Fibroblast of skin of abdomen (primary cell): ENCODE measurements at places on chromosomes 7 and 10.

DNA sequence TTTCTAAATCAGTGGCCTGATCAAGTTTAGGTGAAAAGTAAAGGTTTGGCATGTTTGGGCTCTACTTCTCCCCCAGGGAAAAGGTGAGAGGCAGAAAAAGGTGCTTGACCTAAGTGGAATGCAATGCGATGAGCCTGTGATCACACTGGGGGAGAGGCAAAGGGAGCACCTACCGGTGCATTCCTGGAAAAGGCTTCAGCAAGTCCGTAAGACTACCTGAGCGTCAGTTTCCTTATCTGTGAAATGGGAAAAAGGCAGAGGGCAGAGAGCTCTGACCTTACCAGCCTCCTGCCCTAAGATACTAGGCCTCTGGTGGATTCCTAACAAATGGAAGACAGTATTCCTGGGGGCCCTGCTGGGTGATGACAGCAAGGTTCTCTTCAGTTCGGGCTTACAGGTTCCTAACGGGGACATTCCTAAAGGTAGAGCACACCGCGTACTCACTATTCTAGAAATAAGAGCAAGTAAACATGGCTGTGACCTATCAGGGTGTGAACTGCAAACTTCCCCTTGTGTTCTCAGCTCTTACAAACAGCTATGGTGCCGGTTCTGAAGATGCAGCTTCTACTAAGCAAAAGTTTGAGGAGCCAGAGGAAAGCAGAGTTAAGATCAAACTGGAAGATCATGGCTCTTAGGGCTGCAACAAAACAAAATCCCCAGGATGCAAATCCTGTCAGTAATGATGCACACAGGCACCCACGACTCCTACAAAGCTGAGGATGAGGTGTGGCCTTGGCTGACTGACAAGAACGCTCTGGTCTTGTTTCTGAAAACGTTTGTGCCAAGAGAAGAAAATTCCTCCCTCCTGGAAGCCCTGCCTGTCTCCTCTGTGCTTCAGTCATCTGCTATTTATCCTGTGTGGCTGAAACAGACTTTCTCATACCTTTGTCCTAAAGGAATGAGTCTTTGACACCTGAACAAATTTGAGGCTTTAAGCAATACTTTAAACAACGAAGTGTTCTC is 13.3 kb upstream of the ACSL5 start:
- DNase-seq, result peak; percentile 31

DNA sequence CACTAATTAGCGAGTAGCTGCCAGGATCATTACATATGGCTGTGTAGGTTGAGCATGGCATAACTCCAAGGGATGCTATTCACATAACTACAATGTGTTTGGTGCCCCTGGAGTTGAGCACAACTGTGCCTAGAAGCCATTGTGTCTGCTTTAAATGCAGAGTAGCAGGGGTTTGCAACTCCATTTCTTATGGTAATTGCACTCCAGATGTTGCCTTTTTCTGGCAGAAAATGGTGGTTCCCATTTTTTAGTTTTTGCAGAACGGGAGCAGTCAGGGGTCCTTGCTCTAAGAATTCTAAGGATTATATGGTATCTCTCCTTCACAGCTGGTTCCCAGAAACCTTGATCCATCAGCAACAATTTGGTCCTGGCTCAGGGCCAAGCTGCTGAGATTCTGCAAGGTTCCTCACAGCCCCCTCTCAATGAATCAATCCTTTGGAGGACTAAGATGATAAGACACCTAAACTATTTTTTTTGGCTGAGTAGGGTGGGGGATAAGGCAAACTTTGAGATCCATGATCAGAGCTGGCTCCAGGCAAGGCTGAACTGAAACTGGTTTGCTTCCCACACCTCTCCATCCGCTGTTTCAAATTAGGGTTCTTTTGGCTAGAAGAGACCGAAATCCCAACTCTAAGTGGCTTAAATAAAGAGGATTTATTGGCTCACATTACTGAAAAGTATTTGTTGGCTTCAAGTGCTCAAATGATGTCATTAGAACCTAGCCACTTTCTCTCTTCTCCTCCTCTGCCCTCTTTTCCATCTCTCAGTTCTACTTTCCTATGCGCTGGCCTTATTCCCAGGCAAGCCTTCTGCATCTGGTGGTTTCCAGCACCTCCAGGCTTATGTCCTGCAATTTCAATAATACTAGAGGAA is 97.5 kb upstream of the CCDC6 start:
- DNase-seq, result no peak

- peak; percentile 53 for DNase-seq
Measured at GRCh38 chr10:12909836-12910185, 91.7 kb downstream of the CCDC3 start.

DNA sequence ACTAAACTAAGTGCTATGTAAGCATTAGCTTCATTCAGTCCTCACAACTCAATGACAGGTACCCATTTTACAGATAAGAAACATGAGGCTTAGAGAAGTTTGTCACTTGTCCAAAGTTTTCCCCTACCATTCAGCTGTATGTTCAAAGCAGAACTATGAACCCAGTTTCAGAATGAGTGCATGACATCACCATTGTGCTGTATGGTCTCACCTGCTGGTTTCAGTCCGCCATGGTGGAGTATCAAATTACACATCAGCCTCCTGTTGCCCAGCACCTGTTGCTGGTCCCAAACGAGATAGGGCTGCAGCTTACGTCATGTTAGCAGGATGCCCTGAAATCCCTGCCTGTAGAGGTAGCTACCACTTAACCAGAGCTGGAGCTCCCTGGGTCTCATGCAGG is 95.0 kb downstream of the DYNC1I1 start:
- no peak for DNase-seq

DNA sequence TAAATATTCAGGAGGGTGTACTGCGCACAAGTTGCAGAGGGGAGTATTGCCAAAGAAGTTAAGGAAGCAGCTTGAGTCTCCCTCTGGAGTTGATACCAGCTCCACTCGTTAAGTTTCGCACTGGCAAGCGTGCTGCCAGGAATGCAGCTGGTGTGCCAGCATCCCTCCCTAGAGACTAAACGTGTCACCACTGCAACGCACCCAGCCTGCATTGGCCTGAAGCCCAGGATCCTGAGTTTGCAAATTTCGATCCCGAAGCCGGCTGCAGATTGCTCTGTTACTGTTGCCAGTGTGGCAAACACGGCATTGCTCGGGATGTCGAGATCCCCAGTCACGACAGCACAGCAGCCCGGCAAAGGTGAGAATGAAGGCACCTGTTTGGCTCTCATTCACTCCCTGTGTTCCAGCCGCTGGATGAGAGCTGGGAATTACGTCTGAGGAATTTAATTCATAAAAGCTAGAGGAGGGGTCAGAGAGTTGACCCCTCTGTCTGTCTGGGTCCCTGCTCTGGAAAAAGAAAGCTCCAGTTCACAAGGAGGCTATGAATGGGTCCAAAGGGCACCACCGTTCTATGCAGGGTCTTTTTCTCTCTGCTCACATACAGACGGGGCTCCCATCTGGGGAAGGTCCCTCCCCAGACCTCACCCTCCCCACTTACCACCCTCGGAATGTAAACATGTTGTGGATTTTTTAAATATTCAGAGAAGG is 61.0 kb downstream of the NRP1 start:
- DNase-seq, result peak; percentile 93

DNA sequence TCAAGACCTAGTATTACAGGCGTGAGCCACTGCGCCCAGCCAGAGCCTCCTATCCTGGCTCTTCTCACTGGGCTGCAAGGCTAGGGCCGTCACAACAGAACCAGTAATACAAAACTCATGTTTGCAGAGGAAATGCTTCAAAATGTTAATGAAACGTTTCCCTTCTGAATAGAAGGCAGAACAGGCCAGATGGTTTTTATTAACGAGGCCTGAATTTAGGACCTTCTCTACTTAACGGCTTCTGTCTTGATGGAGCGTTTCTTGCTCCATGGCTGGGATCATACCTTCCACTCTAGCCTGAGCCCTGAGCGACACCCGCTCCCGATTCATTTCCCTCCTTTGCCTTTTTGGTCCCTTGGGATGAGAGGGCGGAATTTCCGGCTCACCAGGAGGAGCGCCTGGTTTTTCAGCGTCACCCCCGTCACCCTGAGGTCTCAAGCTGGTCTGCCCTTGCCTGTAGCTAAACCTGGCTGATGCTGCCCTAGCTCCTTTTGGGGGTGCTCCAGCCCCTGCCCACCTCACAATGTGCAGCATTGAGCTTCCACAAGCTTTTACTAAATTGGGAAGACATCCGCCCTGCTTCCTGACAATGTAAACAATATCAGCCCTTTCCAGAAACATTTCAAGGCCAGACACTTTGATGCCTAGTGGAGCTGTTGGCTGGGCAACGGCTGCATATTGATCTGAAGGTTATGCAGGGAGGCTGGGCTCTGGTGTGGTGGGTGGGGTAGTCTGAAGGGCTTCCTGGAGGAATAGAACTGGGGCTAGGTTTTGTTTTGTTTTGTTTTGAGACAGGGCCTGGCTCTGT is 5.2 kb downstream of the CLIP2 start:
- peak; percentile 86 for DNase-seq

- DNase-seq, result no peak
Measured at GRCh38 chr7:96921231-96921630, 84.1 kb upstream of the DLX6 start.

GRCh38 chr7:19970514-19970913 is 197.1 kb upstream of the TMEM196 start:
- no peak for DNase-seq

GRCh38 chr10:58885146-58885545 is 291.3 kb upstream of the PHYHIPL start:
- DNase-seq, result no peak

DNA sequence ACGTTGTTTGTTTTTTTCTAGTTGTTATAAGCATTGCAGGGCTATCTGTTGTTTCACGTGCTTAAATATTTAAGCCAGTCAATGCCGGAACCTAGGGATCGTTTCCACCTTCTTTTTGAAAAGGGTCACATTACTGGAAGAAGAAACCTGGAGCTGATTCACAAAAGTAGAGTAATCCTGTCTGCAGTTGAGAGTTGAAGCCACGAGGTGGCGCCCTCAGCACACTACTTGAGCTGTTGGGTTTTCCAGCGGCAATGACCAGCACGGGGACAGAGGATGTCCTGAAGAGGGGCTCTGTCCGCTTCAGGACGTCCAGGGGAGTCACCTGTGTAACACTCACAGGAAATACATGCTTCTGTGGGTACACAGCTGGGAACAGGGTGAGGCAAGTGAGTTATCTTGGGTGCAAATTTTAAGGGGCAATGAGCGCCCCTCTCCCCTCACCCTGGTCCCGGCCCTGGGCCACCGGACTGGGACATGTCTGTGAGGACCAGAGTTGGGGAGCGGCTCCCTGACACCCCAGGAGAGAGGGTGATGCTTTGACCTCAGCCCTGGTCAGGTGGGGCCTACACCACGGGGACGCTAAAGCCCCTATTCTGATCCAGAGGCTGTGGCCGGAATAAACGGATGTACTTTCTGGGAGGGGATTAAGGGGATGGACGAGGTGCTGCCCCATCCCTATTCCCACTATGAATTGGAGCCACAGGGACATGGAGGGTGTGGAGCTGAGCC is 26.3 kb upstream of the WDFY4 start:
- peak; percentile 52 for DNase-seq

GRCh38 chr7:68406480-68406879 is 1191.8 kb upstream of the AUTS2 start:
- no peak for DNase-seq

DNA sequence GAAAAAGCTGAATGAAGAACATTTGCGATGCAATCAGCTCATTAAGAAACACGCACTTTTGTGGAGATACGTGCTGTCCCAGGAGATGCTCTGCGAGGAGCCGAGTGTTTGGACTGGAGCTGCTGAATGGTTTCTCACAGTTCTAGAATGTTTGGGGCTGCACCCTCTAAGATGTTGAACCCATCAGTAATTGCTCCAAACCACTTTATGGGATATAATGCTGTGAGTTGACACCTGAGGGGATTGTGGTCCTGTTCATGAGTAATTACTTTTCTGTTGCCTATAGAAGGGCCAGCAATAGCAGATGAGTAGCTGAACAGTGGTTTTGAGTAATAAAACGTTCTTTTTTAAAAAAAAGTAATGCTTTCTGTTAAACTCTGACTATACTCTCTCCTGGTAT is 63.1 kb downstream of the IKZF1 start:
- no peak for DNase-seq

DNA sequence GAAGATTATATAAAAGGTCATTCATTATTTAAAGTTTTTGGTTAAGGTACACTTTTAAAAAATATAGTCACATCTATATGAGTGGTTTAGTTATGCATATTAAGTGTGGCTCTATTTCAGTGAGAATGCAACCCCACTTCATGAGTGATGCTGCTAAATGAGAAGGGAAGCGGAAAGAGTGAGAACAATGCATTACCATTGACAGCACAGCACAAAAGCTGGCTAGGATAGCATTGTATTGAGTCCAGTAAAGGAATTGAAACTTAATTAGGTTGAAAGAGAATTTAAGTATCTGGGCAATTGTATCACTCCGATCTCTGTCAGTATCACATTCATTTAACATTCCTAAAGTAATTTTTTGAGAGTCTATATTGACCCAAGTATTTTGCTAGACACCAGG is 13.2 kb downstream of the POM121L12 start:
- no peak for DNase-seq

DNA sequence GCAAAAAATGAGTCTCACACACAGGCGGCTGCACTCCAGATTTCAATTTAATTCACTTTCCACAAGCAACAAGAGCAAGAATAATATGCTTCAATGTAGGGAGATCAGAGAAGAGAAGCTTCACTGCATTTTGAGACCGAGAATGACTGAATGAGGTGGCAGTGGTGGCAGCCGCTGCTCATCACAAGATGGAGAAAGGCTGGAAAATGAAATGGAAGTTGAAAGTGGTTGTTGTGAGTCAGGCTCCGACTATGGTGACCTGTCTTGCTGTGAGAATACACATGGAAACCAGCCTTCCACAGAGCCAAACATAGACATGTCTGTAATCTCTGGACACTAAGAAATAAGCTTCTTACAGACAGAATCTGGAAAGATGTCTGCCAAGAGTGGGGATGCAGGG is 499.6 kb upstream of the LRRN3 start:
- DNase-seq, result peak; percentile 30

- DNase-seq, result no peak
Measured at GRCh38 chr7:7051206-7051877, 131.0 kb upstream of the C1GALT1 start.

GRCh38 chr7:150968056-150968733 is 9.9 kb downstream of the KCNH2 start:
- no peak for DNase-seq

DNA sequence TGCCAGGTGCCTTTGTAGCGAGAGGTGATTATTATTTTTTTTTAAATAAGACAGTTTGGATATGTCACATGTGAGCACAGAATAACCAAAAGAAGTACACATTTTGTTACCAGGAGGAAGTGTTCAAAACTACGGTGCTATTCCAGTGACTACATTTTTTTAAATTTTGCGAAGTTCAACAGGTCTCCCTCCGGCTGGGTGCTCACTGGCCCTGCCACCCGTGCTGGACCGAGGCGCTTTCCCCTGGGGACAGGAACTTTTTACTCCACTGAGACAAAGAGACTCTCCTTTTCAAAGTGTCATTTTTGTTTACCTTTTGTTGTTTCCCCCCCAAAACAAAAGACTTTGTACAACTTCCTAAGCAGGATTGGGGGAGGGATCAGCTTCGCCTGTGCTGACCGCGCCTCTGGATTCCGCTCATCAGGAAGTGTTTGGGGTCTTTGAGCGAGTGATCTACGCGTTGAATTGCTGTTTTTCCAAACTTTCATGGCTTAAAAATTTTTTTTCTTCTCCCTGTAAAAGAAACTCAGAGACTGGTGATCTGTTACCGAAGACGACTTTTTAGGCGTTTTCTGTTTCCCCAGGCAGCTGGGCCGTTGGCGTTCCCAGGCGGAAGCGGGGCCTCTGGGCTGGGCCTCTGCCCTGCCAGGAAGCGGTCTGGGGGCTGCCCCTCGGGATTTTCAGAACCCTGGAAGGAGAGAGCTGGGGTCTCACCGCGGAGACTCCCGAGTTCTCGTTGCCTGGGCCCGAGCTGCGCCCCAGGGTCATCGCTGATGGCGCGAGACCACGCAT is 7.2 kb downstream of the EN2 start:
- no peak for DNase-seq

GRCh38 chr10:48493083-48493871 is 111.6 kb downstream of the ARHGAP22 start:
- DNase-seq, result peak; percentile 21
